ENCODE measurements at places on chromosomes 1 and 21.

DNA sequence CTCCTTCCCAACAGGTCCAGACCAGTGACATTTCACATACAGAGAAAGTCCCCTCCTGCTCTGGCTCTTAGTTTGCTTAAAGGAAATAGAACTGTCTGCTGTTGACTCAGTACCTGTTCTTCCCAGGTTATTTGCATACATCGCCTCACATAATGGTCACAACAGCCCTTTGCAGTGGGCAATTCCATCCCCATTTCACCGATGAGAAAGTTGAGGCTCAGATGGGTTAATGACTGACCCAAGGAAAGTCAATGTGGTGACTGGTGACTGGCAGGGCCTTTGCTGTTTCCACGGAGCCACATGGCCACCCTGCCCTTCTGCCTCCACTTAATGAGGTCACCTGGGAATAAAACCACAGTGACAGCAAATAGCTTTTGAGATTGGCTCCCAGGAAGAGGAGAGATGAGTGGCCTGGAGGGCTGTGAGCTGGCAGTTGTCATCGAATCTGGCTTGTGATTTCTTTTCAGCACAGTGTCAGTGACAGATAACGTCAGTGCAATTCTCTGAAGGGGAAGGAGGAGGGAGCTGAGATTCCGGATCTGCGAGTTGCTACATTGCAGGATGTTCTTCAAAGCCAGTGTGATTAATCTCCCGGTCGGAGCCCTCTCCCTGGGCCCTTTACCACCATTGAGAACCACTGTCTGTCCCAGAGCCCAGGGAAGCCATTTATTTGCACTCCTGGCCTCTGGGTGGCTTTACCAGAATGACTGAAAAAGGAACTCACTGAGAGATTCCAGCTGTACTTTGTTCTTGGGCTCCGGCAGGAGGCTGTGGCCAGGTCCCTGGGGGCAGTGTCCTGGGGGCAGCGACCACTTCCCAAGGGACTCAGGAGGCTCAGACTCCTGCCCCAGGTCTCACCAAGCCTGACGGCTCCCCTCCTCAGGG is 117.2 kb downstream of the CNIH3 start:
- DNase-seq = peak; percentile 69

GRCh38 chr1:42469727-42470126 is 6.6 kb downstream of the CCDC30 start:
- DNase-seq = no peak

GRCh38 chr1:202786804-202787203 is 21.4 kb downstream of the KDM5B start:
- no peak for DNase-seq

DNA sequence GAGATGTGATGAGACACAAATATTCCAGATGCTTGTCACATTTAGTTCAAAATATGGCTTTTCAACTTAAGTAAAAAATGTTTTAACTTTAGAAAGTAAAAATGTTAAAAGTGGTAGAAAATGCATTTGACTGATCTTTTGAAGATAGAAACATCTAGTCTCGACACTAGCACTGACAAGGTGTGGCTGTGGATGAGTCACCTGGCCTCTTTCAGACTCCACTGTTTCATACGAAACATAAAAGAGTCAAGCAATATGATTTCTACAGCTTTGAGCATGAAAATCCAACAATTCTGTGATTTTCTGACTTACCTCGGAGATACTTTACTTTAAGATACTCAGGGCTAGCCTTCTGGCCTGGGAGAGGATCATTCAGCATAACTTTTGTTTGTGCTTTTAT is 47.7 kb downstream of the TTC13 start:
- DNase-seq = no peak

- DNase-seq = no peak
Measured at GRCh38 chr1:145782272-145783099, 41.4 kb downstream of the RNF115 start.

GRCh38 chr1:37764414-37764825 is 500 bp downstream of the EPHA10 start:
- DNase-seq = peak; percentile 44

DNA sequence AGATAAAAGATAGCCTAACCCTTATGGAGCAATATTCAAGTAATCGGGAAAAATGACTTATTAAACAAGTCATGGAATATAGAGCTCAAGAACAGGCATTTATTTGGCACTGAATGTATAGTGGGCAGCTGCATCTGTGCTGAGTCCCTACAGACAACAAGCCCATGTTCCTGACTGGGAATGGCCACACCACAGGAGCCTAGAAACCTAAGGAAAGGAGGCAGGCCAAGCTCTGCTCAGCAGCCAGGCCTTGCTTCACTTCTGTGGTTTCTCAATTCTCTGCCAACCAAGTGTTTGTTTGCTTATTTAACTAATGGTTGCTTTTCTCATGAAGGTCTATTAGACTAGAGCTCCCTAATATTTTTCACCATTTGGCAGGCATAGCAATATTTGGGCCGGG is 21.5 kb downstream of the AK2 start:
- DNase-seq = no peak

DNA sequence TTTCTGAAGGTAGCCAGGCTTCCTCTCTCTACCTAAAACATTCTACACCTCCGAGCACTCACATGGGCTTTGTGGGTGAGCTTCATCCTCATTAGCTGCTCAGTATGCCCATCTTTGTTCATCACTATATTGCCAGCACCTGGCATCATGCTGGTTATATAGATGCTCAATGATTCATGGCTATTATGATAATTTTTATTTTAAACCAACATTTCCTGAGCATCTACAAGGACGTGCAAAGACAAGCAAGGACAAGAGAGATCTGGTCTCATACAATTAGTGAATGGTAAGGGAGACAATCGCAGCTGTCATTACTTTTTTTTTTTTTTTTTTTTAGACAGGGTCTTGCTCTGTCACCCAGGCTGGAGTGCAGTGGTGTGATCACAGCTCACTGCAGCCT is 11.3 kb upstream of the QSOX1 start:
- DNase-seq = no peak

DNA sequence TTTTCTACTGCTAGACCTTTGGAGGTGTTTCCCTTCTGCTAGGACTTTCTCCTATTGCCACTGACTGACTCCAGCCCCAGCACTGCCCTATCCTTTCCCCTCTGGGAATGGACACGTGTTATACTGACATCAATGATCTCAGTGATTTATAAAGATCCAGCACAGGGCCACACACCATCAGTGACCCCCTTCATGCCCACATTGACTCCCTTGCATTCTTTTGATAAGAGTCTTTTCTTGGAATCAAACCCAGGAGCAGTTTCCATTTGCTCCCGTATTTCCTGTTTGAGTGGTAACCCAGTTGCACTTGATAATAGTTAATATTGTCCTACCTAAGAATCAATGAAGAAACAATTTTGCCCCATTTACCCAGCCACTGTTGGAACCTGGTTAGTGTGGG is 501.0 kb upstream of the USP24 start:
- no peak for DNase-seq

DNA sequence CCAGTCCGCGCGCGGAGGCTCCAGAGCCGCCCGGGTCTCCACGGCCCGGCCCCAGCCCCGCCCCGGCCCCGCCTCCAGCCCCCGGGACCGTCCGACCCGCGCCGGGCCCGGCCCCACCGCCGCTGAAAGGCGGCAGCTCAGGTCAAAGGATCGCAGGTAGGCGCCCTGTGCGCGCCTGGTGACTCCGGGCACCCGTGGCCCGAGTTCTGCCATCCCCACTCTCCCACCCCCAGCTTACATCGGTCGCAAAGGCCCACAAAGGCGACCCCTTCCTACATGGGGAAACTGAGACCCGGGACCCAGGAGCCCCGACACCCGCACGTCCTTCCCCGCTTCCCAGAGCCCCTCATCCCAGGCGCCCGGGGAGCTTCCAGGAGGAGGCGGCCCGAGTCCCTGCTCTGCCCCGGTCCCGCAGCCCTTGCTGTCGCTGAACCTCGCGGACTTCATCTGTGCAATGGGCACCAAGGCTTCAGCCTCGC is at the start of gene TMEM200B:
Gene TMEM200B (minus strand): TSS at position 17 of the 479 bp plus-strand sequence. CDS start 2,075 bp downstream, outside the sequence.
- DNase-seq = no peak

- peak; percentile 79 for DNase-seq
Measured at GRCh38 chr1:205983925-205984725, 19.1 kb downstream of the RAB7B start.

DNA sequence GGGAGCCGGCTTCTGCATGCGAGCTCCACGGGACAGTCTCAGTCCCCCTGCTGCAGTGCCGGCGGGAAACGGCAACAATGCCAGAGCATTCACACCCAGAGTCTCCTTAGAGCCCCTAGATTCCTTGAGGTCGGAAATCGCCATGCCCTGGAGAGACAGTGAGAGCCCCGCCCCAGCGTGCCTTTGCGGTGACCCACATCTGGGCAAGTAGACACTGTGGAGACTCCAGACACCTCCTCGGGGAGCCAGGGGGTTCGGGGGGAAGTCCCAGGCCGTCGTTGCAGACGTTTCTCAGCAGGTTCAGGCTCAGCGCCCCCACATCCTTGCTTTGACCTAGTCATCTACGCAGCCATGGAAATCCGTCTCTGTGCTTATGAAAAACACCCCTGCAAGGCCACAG is 81.3 kb upstream of the ARHGEF16 start:
- DNase-seq = no peak

DNA sequence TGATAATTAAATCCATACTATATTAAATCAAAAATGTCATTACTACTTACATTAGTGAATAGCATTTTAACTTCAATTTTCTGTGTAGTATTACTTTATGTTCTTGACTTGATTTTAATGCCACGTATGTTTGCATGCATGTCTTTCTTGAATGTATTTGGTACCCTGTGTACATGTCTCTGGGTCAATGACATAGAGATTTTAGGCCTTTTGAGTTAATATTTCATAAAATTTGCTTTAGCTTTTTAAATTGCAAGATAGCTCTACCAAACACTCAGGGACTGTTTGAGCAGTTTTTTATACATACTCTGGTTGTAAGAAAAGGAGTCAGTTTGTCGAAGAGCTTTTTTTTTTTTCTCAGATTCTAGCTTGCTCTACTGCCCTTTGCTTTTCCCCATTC is 1.5 kb downstream of the MLLT11 start:
- no peak for DNase-seq

DNA sequence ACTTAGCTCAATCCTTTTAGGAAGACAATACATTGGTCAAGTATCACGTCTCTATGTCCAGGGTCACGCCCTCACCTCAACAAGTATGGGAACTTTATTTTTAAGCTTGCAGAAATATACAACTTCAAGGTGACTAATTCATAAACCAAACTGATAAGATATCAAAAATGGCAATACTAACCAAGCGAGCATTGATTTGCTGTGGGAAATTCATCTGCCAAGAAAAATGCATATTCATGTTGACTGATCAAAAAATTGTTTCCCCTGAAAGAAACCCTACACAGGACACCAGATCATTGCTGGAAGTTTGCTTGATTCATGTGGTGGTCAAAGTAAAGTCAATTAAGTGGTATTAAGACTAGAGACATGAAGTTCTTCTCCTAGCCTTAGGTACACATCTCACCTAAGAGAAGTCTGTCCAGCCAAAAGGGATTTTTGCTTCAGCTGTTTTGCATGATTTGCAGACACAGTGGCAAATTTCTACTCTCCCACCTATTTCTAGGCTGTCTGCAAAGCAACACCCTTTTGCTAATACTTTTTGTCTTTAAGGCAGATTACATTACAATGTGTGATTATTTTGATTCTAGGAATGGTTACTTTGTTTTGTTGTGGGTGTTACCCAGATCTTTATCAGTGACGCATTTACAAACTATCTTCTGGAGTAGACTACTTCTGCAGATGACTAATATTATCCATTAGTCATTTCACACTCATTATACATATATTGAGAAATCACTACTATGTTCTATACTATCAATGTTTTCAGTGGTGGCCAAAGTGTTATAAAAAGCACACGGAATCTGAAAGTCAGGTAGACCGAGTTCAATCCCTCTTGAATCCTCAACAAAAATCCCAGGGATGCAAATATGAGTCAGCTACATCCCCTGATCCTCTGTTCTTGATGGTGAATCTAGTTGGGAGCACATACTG is 12.4 kb downstream of the SAMSN1 start:
- peak; percentile 85 for DNase-seq

- DNase-seq = no peak
Measured at GRCh38 chr1:159699653-159700052, 14.7 kb downstream of the CRP start.

DNA sequence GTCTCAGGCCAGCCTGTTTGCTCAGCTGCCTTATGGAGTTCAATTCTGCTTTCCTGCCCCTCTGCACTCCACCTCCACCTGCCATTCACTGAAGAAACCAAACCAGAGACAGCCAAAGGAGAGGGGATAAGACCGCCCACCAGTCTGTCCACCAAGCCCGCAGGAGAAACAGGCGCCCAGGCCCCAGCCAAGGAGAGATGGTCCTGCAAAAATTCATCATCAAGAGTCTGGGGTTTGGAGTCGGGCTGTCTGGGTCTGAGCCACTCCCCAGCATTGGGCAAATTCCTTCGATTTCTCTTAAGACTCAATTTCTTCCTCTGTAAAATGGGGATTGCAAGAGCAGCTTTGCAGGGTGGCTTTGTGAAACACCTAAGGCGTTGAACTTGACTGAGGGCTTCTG is 121.4 kb upstream of the RUNX3 start:
- DNase-seq = no peak

GRCh38 chr1:177383715-177384114 is 213.0 kb downstream of the BRINP2 start:
- DNase-seq = no peak

DNA sequence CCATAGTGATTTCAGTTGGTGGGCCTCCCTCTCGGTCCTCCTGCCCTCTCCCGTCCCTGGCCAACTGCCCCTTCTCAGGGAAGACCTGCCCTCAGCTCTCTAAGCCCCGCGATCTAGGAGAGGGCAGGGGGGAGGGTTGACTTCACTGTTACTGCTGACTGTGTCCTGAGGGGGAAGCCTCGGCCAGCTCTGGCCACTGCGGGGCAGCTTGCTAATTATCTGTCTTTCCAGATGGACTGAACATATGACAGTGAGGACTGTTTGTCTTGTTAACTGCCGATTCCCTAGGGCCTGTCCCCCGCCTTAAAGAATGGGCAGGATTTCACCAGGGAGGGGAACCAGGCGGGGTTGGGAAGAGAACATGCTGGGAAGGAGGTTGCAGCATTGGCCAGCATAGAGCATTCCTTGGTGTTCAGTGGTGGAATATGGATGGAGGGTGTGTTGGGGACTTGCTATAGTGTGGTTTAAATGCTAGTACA is 22.9 kb downstream of the NIPAL3 start:
- DNase-seq = no peak

- peak; percentile 28 for DNase-seq
Measured at GRCh38 chr1:152143150-152143887, 15.7 kb downstream of the RPTN start.

All from suppressor macrophage treated with lipopolysaccharide for 1 hour (primary cell).